Chondrocyte (in vitro differentiated cells): ENCODE measurements at places on chromosomes 1 and 21.

GRCh38 chr1:100440075-100440809 lies 87.9 kb downstream of the CDC14A start:
- DNase-seq = no peak

GRCh38 chr1:73662526-73662925 lies 535.5 kb downstream of the LRRIQ3 start:
- no peak for DNase-seq

DNA sequence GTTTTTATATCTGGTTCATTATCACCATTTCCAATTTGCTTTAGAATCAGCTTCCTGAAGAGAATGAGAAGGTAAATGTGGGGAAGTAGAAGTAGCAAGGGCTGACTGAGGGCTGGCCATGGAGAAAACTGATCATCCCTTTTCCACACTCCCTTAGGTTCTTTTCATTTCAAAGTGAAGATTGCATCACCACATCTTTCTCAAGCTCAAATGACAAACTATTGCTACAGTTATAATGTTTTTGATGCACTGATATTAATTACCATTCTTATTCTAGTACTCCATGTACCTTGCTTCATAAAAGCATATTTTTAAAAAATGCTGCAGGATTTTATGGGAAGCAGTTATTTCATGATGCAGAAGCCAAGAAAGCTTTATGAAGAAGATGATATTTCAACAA lies 7.9 kb upstream of the AK5 start:
- no peak for DNase-seq

DNA sequence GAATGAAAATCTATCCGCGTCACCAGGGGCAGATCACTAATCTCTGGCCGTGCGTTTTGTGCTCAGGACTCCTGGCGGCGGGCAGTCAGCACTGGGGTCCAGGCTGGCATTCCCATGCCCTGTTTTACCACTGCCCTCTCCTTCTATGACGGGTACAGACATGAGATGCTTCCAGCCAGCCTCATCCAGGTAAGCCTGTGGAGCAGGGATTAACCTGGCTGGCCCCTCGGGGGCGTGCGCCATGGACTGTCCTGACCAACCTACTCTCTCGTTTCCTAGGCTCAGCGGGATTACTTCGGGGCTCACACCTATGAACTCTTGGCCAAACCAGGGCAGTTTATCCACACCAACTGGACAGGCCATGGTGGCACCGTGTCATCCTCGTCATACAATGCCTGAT lies 10.9 kb upstream of the CENPS start:
- DNase-seq = no peak

DNA sequence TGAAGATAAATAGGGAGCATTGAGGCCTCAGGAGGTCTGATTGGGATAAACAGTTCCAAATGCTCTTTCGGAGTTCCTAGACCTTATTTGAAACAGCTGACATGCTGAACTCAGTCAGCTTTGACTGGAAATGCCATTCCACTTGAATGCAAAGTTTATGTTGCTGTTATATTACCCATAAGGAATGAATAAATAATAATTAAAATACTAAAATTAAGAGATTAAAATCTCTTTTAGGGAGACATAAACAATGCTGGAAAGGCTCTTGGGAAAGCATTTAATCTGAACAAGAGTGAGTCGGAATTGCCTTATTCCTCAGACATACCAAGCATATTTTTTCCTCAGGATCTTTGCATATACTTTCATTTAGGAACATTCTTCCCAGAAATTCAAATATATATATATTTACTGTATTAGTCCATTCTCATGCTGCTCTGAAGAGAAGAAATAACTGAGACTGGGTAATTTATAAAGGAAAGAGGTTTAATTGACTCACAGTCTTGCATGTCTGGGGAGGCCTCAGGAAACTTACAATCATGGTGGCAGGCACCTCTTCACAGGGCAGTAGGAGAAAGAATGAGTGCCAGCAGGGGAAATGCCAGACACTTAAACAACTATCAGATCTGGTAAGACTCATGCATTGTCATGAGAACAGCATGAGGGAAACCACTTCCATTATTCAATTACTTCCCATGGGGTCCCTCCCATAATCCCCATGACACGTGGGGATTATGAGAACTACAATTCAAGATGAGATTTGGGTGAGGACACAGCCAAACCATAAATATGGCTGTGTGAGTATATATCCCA lies 318.2 kb upstream of the PLXNA2 start:
- no peak for DNase-seq

- DNase-seq = no peak
Measured at GRCh38 chr1:170555370-170555769, 23.4 kb downstream of the GORAB start.

- DNase-seq = no peak
Measured at GRCh38 chr1:244237445-244237844, 186.4 kb downstream of the ZBTB18 start.

- DNase-seq = no peak
Measured at GRCh38 chr1:57591842-57592241, 168.0 kb upstream of the DAB1 start.

- DNase-seq = no peak
Measured at GRCh38 chr1:59436637-59437036, 139.7 kb downstream of the FGGY start.

- no peak for DNase-seq
Measured at GRCh38 chr1:39105061-39105840, 79.1 kb downstream of the NDUFS5 start.

- no peak for DNase-seq
Measured at GRCh38 chr1:182784556-182785171, 4.9 kb upstream of the NPL start.

DNA sequence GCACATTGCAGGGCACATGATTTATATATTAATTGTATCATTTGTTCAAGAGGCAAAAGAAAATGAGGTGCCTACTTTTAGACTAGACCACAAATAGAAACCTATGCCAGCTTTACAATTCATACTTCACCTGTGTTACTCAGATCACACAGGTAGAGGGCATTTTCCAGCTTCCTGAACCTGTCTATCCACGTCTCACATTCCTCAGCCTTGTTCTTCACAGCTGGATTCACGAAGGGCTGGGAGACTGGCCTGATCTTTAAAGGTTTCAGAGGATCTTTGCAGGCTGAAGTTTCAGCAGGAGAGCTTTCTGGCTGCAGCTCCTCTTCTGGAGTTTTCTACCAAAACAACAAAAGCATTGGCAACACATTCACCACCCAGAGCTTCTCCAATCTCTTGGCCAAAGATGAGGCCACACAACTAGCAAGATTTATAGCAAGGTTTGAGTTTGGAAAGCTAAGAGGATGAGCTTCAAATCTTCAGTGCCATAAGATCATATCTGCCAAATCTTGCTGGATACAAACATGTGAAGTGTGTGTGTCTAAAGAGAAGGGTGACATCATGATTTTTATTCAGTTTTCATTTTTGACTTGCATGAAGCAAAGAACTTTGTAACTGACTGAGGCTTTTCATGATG lies 71.0 kb upstream of the CYP2J2 start:
- no peak for DNase-seq

DNA sequence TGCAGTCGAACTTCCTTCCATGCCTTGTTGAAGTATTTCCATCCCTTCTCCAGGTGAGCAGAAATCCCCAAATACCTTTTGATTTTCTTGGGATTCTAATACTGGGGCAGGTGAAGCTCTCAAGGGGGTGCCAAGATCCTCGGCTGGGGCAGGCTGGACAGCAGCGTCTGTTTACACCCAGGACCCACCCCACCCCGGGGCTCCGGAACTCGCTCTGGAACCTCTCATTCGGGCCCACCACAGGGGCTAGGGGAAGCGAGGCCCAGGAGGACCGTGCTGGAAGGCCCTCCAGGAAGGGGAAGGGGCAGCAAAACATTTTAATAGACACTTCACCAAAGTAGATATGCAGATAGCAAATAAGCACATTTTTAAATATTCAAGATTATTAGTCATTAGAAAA lies 161.9 kb upstream of the GORAB start:
- DNase-seq = no peak

- no peak for DNase-seq
Measured at GRCh38 chr1:220791285-220791684, 4.6 kb downstream of the MTARC1 start.

DNA sequence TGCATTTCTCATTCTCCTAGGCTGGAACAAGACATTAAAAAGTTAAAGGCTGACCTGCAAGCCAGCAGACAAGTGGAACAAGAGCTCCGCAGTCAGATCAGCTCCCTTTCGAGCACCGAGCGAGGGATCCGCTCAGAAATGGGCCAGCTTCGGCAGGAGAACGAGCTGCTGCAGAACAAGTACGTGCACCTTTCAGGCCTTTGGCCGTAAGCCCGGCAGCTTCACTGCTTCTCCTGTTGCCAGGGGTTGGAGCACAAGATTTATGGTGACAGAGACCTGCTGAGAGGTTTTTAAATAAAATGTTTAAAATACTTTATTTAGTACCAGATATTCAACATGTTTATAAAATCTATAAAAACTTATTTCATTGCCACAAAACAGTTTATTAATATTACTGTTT lies 53.4 kb downstream of the MACO1 start:
- DNase-seq = no peak

GRCh38 chr1:76687307-76688175 lies 179.7 kb upstream of the ST6GALNAC5 start:
- no peak for DNase-seq

- DNase-seq = no peak
Measured at GRCh38 chr1:223425550-223425949, 32.3 kb downstream of the CCDC185 start.

DNA sequence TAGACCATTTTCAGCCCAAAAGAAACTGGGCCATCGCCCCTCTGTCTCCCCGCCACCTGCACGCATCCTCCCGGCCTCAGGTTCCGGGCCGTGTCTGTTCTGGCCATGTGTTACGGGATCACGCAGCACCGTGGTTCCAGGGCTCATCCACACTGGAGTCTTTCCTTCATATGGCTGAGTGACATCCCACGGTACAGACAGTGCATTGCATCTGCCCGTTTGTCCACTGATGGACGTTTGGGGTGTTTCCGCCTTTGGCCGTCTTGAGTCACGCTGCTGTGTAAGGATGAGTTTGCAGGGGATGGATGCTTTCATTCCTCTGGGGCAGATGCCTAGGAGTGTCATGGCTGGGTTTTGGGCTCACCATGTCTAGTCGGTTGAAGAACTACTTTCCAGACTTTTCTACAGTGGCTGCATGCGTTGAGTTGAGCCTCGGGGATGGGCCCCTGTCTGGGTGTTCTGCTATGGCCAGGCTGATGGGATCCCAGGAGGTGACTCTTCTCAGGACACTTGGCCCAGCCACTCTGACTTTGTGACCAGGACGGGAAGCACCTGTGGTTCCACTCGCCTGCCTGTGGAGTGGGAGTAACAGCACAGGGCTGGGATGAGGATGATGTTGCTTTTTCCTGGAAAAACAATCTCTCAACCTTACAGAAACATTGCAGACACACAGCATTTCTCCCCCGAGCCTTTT lies 16.8 kb downstream of the RRP1 start:
- no peak for DNase-seq

DNA sequence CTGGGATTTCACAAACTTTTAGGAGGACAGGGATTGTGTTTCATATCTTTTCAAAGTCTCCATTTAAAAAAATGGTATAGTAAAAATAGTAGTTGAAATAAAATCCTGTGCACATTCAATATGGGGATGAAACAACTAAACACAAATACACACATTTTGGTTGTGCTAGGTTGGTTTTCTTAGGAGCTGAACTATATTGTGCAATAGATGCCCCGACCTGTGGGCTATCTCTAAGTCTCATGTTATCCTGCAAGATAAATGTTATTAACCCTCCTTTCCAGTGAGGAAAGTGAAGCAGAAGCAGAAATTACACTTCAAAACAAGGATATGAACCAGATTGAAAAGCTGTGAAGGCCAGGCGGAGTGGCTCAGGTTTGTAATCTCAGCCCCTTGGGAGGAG lies 1.3 kb upstream of the PLD5 start:
- no peak for DNase-seq

- no peak for DNase-seq
Measured at GRCh38 chr1:48726557-48727215, 50.0 kb downstream of the BEND5 start.

- no peak for DNase-seq
Measured at GRCh38 chr1:87333692-87334347, 5.1 kb downstream of the LMO4 start.
